ENCODE measurements at places on chromosomes 13 and 19.
A peak's percentile ranks its signal among the peaks of the same experiment; 100 is the strongest.

DNA sequence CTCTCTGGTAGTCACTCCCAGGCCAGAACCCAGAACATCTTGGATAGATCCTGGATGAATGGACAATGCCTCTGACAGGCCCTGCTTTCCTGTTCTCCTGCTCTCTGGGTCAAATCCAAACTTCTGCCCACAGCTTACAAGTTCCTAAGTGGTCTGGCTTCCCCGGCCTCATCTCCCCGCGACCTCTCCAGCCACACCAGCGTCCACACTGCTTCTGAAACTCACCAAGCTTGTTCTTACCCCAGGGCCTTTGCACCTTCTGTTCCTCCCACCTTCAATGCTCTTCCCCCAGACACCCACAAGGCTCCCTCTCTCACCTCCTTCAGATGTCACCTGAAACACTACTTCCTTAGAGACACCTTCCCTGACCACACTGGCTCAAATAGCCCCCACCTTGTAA lies 3.5 kb downstream of the OLFM2 start:
- DNase-seq = no peak

DNA sequence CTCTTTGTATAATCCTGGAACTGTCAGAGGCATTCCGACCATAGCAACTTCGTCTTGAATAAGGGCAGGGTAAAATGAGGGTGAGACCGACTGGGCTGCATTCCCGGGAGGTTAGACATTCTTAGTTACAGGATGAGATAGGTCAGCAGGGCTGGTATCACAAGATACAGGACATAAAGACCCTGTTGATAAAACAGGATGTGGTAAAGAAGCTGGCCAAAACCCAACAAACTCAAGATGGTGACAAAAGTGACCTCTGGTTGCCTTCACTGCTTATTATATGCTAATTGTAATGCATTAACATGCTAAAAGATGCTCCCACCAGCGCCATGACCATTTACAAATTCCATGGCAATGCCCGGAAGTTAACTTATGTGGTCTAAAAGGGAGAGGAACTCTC lies 27.7 kb upstream of the MBNL2 start:
- DNase-seq = no peak

DNA sequence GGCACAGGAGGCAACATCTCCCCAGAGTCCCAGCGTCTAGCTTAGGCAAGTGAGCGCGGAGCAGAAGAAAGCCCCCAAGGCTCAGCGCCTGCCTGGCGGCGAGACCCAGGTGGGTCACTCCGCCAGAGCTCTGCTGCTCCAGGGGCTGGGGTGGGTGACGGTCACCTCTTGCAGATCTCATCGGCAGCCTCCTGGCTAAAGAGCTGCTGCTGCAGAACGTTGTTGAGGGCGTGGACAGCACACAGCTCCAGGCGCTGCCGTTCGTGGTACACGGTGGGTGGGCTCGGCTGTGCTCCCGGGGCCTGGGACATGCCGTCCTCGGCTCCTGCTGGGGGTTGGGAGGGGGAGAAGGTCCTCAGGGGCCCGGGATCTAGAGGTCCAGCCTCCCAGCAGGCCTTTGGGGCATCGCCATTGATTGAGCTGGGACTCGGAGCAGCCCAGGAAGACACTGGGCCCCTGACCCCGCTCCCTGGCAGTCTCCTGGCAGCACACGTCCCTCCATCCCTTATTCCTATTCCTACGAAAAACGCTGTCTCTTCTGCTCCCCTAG lies 795 bp downstream of the JOSD2 start:
- no peak for DNase-seq

GRCh38 chr13:44021422-44021821 lies 141.7 kb downstream of the LACC1 start:
- DNase-seq = no peak

DNA sequence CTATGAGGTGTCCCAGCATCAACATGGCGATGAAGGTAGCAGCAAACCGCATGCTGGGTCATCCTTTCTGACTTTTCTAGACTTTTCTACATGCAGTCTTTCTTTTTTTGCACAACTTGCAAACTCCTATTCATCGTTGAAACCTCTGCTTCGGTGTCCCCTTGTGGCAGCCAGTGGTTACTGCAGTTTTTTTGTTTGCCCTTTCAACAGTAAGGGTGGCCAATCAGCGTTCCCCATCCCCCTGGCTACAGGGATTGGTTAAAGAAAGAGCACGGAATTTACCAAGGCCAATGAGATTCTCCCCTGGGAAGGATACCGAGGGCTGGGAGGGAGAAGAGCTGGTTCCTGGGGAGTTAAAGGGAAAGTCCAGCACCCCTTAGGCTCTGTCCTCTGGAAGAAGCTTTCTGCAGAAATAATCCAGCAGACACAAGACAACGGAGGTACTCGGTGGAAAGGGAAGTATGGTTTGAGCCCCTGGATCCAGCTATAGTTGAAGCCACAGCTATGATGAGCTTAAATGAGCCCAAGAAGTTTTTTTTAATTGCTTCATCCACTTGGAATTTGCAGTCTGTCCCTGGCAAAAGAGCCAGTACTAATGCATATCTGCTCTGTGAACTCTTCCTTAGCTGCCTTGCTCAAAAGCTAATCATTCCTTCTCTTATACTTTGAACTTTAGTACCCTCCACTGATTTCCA lies 5.6 kb upstream of the LSM4 start:
- DNase-seq = peak; percentile 67

DNA sequence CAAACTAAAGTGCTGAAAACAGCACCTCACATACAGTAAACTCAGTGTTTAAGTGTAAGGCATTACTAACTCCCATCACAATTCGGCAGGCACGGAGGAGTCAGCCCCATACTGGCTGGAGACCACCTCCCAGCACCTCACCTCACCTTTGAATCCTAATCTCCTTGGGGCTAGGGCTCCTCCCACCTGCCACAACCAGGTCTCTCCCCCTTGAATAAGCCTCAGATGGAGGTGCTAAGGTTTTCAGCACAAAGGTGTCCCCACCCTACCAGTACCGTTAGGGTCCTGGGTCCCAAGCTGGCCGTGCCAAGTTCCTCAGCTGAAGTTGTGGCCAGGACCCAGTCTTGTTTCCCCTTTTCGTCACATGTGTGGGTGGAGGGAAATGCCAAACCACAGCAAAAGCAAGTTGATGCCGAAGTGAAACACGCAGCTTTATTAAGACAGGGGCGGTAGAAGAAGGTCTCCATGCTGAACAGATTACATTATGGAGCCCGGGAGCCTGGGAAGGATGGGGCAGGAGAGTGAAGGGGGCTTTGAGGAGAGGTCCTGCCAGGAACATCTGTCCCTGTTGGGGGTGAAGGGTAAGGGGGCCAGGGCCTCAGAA lies at the start of gene IGFLR1:
Gene IGFLR1 (minus strand): TSS at position 332 of the 604 bp plus-strand sequence. CDS start 1,272 bp downstream, outside the sequence.
- peak; percentile 77 for DNase-seq

- no peak for DNase-seq
Observed at GRCh38 chr13:73943137-73943964, 190.9 kb downstream of the KLF12 start.
